ENCODE measurements at places on chromosomes 13 and 19.

DNA sequence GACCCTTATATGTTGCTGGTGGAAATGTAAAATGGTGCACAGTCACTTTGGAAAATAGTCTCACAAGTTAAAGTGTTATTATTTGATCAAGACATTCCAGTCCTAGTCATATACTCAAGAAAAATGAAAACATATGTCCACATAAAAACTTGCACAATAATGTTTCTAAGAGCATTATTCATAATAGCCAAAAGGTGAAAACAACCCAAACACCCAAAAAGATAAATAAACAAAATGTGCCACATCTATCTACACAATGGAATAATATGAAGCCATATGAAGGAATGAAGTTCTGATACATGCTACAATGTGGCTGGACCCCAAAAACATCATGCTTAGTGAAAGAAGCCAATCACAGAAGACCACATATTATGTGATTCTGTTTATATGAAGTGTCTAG, 14.4 kb upstream of the AKAP8 start:
- DNase-seq, result peak; percentile 38

GRCh38 chr19:6458695-6459261, 814 bp downstream of the SLC25A23 start:
- DNase-seq, result no peak

DNA sequence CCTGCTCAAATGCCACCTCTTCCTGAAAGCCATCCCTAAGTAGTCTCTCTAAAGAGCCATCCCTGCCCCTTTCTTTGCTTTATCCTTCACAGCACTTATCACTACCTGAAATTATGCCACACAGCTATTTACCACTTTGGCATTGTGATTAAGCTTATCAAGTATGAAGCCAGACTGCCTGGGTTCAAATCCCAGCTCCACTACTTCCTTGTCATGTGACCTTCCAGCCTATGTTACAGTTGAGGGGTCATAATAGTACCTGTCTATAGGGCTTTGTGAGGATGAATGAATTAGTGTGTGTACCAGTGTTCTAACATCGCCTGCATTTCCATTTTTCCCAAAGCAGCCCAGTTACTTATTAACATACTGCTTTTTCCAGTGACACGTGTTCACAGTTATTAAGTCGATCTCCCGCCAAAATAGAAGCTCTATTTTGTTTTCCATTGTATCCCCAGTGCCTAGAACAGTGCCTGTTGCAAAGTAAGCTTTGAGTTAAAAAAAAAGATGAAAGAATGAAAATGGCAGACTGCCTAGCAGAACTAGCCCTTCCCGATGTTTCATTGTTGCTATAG, 32.8 kb downstream of the ZSWIM9 start:
- no peak for DNase-seq

DNA sequence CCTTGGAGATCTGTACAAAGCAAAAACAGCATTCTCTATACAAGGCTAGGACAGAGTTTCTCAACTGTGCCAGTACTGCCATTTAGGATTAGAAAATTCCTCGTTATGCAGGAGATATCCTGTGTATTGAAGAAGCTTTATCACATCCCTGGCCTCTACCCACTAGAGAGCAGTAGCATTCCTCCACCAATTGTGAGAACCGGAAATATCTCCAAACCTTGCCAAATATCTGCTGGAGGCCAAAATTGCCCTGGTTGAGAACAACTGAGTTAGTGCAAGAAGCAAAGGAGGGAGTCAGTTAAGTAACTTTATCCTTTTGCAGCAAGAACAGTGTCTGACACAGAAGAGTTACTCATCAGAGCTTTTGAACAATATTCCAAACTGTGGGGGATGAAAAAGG, 16.2 kb upstream of the FREM2 start:
- DNase-seq, result no peak

- DNase-seq, result no peak
Measured at GRCh38 chr19:41844601-41845000, at the start of gene LYPD4. TSS of gene LYPD4 (minus strand) at chr19:41844683. CDS start at chr19:41839285, 5,398 bp downstream.

- no peak for DNase-seq
Measured at GRCh38 chr19:5396096-5396939, 55.7 kb upstream of the PTPRS start.

DNA sequence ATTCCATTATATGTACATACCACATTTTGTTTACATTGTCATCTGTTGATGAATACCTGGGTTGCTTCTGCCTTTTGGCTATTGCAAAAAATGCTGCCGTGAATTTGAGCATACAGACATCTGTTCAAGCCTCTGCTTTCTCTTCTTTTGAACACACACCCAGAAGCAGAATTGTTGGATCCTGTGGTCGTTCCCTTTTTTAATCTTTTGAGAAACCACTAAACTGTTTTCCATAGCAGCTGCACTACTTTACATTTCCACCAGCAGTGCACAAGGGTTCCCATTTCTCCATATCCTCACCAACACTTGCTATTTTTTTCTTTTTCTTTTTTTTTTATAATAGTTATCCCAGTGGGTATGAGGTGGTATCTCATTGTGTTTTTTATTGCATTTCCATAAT, 123.5 kb downstream of the TEX29 start:
- no peak for DNase-seq

- no peak for DNase-seq
Measured at GRCh38 chr19:40294560-40294959, 9.4 kb upstream of the AKT2 start.

GRCh38 chr19:9295411-9295849, 14.2 kb downstream of the ZNF699 start:
- peak; percentile 20 for DNase-seq

DNA sequence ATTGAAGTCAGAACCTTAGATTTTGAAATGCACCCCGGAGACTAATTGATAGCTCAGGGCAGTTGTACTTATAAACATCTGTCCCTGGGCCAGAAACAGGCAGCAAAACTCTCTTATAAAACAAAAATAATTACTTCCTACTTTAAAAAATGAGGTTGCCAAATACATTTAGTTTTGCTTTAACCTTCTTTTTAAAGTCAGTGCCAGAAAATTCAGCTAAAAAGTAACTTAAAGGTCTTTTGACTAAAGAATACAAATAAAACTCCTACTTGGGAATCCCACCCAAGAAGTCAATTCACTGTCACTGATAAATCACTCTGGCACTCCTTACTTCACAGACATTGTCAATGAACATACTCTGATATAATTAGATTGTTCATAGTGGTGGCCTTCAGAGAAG, 60.7 kb downstream of the DOCK9 start:
- DNase-seq, result no peak

- no peak for DNase-seq
Measured at GRCh38 chr19:12607631-12608030, 3.0 kb downstream of the ZNF490 start.

GRCh38 chr19:18435178-18435841, 2.6 kb downstream of the ISYNA1 start:
- no peak for DNase-seq

GRCh38 chr19:55116859-55117662, at the start of gene PPP1R12C:
TSS of gene PPP1R12C (minus strand) at chr19:55117637. CDS start at chr19:55117543, 94 bp downstream.
- DNase-seq, result no peak

DNA sequence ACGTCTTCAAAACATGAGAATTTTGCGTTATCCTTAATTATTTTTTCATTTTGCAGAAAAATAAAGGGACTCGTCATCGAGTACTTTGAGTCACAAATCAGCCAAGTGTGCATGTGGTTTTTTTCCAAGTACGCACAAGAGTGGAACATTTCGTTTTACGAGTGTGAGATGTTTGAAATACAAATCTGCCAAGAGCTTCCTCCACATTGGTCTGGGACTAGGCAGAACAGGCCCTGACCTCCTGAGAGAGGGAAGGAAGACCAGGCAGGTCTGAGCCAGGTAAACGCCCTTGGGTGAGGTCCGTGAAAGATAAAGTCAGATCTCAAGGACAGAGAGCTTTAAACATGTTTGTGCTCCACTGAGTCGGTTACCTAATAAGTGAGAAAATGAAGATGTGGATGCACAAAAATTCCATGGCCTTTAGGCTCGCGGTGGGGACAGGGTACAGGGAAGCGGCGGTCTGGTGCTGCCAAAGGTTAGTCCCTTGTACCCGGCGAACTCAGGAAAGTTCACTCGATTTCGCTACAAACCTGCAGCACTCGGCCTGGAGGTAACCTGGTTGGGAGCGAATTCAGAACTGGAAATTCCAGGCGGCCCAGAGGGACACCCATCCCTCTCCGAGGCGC, 473 bp upstream of the ITM2B start:
- no peak for DNase-seq

DNA sequence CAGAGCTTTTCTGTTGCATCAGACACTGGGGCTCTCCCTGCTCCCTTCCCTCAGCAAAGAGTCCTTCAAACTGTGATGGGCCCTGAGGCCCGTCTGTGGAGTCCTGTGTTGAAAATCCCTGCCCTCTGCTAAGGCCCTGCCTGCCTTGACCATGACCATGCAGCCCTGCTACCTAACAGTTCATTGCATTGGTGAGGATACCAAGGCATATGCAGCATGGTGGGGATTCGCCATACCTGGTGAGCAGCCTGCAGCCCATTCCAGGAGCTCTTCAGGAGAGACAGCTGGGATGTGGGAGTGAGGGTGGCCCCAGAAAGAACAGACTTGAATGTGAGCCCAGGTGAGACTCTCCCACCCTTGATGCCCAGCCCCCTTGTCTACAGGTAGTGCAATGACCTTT, 70.6 kb upstream of the GSX1 start:
- DNase-seq, result no peak

- no peak for DNase-seq
Measured at GRCh38 chr13:95067303-95067702, 233.9 kb downstream of the ABCC4 start.

DNA sequence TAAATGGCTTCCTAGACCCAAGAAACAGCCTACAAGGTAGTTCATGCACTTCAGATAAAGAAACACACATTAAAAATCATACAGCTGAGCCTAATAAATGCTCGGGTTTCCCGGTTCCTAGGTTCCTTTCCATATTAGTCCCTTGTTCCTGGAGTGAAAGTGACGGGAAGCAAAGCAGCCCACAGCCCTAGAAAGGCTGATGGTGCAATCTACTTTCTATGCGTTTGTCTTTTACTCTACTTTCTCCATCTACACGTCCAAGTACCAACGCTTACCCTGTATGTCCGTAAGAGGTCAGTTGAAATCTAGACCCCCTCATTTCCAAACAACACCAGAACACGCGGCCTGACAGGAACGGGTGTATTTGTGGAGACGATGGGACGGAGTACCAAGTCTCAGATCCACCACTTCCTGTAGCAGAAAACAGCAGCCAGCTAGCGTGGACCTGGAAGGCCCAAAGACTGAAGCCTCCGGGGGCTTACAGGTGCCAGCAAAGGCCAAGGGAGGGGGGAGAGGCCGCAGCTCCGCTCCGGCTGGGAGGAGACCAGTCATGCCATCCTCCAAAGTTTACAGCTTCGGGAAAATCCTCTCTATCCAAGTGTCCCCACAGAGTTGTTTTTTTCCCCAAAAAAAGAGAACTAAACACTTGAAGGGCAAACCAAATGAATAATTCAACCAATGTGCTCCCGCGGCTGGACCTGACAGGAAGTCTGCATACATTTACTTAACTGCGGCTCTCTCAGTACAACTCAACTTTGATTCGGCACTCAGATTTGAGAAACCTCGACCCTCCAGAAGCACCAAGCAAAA, 34.1 kb downstream of the STK24 start:
- no peak for DNase-seq

DNA sequence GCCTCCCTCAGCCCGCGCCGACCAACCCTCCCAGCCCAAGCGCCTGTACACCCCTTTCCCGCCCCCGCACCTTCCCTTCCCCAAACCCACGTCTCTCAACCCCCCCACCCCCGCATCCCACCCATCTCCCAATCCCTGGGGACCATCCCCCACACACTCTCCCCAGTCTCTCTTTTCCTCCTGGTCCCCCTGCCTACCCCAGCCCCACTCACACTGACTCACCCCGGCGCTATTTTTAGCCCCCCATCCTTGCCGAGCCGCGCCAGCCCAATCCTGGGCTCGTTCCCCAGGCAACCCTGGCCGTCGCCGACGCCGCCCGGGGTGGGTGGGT, 11.7 kb downstream of the CIC start:
- DNase-seq, result no peak

GRCh38 chr19:31601855-31602254, 252.6 kb upstream of the TSHZ3 start:
- DNase-seq, result no peak

- no peak for DNase-seq
Measured at GRCh38 chr13:85521657-85522056, 277.6 kb downstream of the SLITRK6 start.

- peak; percentile 49 for DNase-seq
Measured at GRCh38 chr13:45196622-45197021, 4.2 kb downstream of the KCTD4 start.

GRCh38 chr19:51531349-51532315, at the start of gene SIGLEC6:
TSS of gene SIGLEC6 (minus strand) at chr19:51531670. CDS start at chr19:51531648, 22 bp downstream.
- DNase-seq, result no peak

DNA sequence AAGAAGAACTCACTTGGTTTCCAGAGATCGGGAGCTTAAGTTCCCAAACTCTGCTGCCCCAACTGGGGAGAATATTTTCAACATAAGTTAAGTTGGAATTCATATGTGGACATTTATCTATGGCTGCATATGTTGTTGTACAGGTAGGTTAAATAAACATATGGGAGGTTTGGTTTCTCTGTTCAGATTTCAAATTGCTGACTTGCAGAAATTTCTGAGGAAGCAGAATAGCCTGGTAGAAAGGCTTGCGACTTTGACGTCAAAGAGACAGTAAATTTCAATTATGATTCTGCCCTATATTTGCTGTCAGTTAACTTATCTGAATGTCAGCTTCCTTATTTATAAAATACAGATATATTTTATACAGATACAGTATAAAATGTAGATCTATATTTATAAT, 40.0 kb upstream of the TPP2 start:
- no peak for DNase-seq

DNA sequence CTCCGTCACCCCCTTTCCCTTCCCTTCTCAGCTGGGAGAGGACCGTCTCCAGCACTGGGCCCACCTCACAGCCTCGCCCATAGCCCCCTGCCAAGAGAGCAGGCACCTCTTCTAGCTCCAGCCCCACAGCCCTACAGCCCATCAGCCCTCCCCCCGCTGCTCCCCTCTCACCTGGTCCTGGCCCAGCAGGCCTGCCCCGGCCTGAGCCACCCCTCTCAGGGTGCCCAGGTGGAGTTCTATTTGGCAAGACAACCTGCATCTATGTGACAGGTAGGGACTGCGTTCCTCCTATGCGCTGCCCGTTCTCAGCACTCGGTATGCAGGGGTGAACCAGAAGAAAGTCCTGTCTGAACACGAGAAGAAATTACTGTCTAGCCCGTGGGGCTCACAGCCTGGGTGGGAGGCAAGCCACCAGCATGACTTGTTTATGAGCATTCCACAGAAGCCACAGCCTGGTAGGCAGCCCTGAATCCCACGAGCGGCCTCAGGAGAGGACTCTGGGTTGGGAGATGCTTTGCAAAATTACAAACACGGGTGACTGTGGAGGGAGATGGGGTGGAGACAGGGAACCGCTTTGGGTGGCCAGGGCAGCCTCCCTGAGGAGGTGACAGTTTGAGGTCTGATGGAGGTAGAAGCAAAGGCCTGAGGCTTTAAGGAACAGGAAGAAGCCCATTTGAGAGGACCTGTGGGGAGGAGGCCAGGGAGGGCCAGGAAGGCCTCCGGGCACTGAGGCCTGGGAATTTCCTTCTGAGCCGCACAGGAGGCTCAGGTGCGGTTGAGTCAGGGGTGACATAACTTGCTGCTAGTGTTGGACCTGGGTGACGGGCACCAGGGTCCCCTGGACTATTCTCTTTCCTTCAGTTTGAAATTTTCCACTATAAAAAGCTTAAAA, 1.2 kb upstream of the PLEKHF1 start:
- peak; percentile 67 for DNase-seq
